Camera-type eye (tissue), 1 donor: ENCODE measurements at places on chromosomes 3 and 15. TPM values are rescaled to one million over a fixed set of nuclear protein-coding genes. Genes with fewer than 3 reads are reported as not detected.

Gene SLC22A13
- total RNA-seq = 0.27 TPM

Gene IL12A
- not detected for total RNA-seq

Gene SI
- not detected for total RNA-seq

Gene PROK2
- 1.1 TPM for total RNA-seq

Gene ACTRT3
- total RNA-seq = 2.6 TPM

Gene CYP8B1
- total RNA-seq = not detected

Gene CELF6
- total RNA-seq = 23.9 TPM

Gene SELENOS
- total RNA-seq = 34.6 TPM

Gene DLL4
- 49.5 TPM for total RNA-seq

Gene WWTR1
- total RNA-seq = 92.8 TPM

Gene SCG3
- total RNA-seq = 36.4 TPM

Gene NEIL1
- total RNA-seq = 40.2 TPM

Gene ANKRD63
- not detected for total RNA-seq

Gene PLA2G4E
- total RNA-seq = 0.16 TPM
